ENCODE measurements at places on chromosomes 11 and 22.

- DNase-seq = no peak
Observed at GRCh38 chr11:119742263-119742861, 13.4 kb upstream of the NECTIN1 start.

DNA sequence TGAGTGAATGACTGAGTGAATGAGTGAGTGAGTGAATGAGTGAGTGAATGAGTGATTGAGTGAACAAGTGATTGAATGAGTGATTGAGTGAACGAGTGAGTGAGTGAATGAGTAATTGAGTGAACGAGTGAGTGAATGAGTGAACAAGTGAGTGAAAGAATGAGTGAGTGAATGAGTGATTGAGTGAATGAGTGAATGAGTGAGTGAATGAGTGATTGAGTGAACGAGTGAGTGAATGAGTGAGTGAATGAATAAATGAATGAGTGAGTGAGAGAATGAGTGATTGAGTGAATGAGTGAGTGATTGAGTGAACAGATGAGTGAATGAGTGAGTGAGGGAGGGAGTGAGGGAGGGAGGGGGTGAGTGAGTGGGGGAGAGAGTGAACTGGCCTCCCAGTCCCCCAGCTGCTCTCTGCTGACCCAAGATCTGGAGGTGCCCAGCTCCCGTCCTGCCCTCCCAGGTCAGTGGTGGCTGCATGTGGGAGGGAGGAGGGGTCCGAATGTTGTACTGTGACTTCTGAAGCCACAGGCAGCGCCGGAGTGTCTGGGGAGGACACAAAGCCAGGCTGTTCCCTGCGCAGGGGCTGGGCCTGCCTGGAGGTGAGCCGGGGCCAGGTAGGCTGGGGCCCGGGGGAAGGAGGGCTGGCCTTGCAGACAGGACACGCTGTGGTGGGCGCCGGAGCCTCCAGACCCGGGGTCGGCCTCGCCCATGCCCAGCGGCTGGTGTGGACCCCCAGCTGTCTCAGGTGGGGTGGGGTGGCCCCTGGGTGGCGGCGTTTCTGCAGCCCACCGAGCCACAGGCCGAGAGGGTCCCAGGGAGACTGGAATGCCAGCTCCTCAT is 17.8 kb upstream of the PIM3 start:
- no peak for DNase-seq

GRCh38 chr11:64152841-64153691 is 12.8 kb downstream of the MACROD1 start:
- DNase-seq = peak; percentile 48

GRCh38 chr11:30370164-30370563 is 47.3 kb downstream of the ARL14EP start:
- no peak for DNase-seq

DNA sequence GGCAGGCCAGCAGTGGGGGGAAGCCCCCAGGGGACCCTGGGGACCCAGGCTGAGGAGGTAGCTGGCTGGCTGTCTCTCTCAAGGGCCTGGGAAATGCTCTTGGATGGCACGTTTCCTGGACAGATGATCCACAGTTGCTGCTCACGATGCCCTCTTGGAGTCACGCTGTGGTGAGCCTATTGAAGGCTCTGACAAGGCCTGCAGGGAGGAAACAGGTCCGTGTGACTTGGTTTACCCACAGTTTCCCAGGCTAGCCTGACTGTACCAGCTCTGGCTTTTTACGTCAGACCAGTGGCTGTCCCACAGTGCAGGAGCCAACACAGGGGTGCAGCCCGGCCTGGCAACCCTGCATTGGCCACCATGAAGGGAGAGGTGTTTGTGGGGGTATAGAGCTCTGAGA is 29.2 kb upstream of the PPARA start:
- DNase-seq = no peak

GRCh38 chr11:4049006-4049405 is 45.6 kb upstream of the RRM1 start:
- no peak for DNase-seq

DNA sequence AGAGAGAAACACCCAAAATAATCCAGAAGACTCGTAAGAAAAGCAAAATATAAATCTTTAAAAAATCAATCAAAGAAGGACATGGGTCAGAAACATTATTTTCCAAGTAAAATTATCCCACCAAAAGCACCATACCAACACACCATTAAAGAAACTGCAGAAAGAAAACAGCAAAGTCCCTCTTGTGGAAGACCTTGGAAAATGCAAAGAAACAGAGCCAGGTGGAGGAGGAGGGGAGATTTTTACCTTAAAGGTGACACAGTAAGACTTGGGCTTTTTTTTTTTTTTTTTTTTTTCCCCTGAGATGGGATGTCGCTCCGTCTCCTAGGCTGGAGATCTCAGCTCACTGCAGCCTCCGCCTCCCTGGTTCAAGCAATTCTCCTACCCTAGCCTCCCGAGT is 123.8 kb downstream of the LARGE1 start:
- DNase-seq = no peak

GRCh38 chr11:14668731-14669301 is 25.2 kb downstream of the PDE3B start:
- DNase-seq = no peak

GRCh38 chr11:66316849-66317251 is at the start of gene CD248:
Gene CD248, minus strand, starts transcription at chr11:66317044. Its CDS starts 17 bp downstream, at chr11:66317027.
- no peak for DNase-seq

GRCh38 chr11:3936517-3936916 is 81.1 kb downstream of the STIM1 start:
- DNase-seq = no peak

- no peak for DNase-seq
Observed at GRCh38 chr22:35681454-35682052, 33.3 kb downstream of the APOL6 start.

DNA sequence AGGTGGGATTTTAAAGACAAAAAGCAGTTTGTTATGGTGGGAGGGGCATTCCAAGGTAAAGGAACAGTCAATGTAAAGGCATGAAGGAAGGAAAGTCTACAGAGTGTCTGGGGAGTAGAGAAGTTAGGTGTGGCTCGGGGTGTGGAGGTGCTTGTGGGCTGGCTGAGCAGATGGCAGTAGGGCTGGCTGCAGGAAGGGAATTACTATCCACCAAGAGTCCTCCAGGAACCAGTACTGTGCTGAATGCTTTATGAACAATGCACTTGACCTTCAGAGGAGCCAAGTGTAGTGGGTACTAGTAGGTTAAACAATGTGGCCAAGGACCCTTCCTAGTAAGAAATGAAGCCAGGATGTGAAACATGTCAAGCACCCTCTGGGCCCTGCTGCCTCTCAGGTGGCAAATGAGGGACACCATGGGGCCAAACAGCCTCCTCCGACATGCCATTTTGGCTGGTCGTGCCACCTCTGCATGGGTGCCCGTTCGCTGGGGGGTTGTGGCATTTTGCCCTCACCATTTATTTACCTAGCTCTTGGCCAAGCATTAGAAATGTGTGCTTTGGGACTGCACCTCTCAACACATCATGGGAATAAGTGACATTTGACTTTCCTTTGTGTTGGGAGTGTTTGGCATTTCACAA is 123.6 kb upstream of the TENM4 start:
- DNase-seq = no peak

DNA sequence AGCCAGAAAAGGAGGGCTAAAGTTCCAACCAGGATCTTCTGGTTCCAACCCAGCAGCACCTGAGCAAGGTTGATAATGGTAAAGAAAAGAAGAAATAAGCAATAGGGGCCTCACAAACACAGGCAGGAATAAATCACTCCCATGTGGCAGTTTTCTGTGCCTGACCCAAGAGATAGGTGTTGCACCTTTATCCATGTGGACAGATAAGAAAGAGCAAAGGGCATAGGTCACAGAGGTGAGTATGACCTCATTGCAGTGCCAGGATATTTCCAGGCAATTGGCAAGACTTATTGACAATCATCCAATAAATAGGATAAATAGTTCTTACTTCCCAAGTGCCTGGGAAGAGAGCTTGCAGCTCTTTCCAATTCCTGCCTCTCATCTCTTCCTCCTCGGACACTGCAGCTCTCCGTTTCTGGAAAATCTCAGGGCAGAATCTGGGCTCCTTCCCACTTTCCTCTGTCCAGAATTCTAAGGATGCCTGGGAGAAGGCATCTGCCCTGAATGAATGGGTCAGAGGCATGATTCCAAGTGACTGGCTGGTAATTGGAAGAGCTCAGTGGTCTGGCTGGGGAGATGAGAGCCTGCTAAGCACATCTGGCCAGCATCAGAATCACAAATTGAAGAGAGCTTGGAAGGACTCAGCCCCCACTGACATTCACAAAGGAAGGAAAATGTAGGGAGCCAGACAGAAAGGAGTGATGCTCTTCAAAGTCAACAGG is 14.5 kb upstream of the LRRC55 start:
- no peak for DNase-seq

All from MG63 (cell line).